ENCODE measurements at places on chromosomes 12 and 14.

- no peak for DNase-seq
These were observed 18.7 kb downstream of the SETD1B start for GRCh38 chr12:121822393-121823100.

- no peak for DNase-seq
These were observed at the start of gene GNB3 for GRCh38 chr12:6840761-6841515. TSS of gene GNB3 (plus strand) at chr12:6840925. CDS start at chr12:6841288, 363 bp downstream.

DNA sequence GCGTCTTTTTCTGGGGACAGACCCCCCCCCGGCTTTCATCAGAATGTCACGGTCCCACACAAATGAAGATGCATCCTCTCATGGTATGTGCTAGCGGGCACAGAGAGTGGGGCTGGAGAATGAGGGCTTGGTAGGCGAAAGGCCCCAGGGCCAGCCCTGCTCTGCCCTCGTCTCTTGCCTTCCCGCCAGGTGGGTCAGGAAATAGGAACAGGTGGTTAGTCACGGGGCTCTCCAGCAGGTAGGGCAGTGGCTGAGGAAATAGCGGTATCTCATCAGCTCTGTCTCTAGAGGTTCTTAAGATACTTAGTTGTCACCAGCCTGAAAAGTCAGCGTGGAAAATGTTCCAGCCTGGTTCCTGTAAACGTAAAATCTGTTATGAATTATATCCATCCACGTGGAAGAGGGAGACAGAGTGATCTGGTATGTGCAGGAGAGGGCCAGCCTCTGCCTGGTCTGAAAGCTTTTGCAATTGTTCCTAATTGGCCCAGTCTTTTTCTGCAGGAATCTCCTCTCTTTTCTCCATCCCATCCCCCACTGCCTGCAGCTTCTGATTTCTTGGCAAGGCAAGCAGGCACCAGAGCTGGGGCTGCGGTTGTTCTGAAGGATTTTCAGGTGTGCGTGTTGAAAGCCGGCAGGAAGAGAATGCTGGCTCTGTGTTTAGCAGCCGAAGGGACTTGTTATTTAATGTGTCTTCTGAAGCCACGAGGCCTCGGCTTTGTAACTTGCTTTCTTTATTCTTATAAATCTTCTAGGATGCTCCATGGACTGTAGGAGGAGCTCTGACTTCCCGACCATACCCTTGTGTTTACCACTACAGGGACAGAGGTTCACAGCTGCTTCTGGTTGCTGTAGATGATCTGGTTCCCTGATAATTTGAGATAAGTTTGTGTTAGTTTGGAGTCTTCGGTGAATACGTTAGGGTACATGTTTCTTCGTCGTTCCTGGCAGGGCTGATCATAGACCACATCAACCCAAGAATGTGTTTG, 131.1 kb downstream of the CACNA1C start:
- DNase-seq = peak; percentile 83

DNA sequence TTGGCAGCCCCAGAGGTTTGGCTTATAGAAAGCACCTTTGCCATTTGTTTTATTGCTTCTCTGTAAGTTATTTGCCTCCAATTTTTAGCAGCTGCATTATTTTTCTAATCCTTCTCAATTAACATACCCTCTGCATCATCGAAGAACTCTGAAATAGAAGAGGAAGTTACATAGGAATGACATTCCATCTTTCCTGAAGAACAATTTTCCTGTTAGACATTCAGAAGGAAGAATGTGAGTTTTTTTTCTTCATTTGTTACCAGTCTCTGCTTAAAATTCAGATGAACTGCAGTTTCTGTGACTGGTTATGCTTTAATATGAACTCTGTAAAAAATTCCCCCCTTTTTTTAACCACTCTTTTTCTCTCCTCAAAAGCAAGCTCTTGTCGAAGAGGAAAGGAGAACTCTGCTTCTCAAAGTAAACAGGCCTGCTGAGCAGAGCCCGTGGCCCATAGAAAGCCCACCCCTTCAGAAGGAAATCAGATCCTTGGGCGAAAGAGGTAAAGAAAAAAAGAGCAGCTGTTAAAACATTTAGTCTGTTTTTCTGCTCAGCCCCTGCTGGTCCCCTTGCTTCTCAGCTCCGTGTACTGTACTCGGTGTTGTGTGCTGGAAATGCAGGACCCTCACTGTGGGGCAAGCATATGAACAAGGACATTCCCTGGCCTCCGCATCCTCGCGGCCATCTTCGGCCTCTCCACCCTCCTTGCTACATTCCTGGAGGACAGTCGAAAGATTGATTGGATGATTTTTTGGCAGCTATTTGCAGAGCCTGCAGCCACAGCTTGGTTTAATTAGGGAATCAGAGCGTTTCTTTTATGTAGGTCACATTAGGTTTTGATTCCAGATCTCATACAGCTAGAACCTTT, 164.4 kb upstream of the LRIG3 start:
- peak; percentile 94 for DNase-seq

- DNase-seq = no peak
These were observed 1.4 kb upstream of the CLMN start for GRCh38 chr14:95320955-95321600.

- DNase-seq = peak; percentile 31
These were observed 411.6 kb downstream of the RAD51B start for GRCh38 chr14:68230950-68231717.

DNA sequence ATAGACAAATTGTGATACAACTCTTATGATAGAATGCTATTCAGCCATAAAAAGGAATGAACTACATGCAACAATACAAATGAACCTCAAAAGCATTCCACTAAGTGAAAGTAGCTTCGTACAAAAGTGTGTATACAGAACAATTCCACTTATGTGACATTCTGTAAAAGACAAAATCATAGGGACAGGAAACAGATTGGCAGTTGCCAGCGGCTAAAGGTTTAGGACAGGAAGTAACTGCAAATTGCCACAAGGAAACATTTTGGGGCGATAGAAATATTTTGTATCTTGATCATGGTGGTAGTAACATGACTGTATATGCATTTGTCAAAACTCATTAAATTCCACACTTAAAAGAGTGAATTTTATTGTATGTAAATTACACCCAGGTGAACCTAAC, 113.4 kb downstream of the CAPZA3 start:
- no peak for DNase-seq

- no peak for DNase-seq
These were observed 269.0 kb upstream of the G2E3 start for GRCh38 chr14:30290001-30290400.

GRCh38 chr14:39015360-39015961, 87.6 kb downstream of the SEC23A start:
- DNase-seq = peak; percentile 13

GRCh38 chr12:111434680-111435338, 29.1 kb downstream of the SH2B3 start:
- DNase-seq = no peak

GRCh38 chr12:29025937-29026336, 123.1 kb upstream of the FAR2 start:
- no peak for DNase-seq

DNA sequence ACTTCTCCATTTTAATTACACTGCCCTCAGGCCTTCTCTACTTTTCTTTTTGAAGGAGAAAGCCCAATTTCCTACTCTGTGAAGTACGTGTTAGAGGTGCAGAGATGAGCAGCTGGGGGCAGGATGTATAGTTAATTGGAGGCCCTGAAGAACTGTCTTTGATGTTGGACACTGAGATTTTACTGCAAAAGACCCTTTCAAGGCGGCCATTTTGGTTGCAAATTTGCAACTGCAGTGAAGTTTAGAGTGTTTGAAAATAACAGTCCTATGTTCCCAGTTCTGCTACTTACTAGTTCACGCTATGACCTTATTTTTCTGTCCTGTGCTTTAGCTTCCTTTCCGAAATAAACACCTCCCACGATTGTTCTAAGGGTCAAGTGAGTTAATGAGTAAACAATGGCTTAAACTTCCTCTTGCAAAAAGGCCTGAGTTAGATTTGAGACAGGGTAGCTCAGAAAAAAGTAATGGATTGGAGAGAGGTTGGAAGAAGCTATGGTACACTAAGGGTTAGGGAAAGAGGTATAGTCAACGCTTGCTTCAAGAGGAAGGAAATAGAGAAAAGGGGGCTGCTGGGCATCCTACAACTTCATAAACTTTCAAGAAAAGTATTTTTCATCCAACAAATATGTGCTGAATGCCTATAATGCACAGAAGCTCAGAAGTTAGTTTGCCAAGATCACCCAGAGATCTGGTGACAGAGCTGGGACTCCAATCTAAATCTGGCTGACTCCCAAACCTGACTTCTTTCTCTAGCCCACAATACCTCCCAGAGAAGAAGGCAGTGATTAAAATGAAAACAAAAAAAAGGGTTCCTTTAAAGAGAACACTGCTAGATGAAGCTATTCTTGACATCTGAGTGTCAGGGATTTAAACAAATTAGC, 26.4 kb upstream of the DICER1 start:
- DNase-seq = peak; percentile 5

- DNase-seq = no peak
These were observed 13.9 kb upstream of the DNAH10 start for GRCh38 chr12:123748161-123748560.

DNA sequence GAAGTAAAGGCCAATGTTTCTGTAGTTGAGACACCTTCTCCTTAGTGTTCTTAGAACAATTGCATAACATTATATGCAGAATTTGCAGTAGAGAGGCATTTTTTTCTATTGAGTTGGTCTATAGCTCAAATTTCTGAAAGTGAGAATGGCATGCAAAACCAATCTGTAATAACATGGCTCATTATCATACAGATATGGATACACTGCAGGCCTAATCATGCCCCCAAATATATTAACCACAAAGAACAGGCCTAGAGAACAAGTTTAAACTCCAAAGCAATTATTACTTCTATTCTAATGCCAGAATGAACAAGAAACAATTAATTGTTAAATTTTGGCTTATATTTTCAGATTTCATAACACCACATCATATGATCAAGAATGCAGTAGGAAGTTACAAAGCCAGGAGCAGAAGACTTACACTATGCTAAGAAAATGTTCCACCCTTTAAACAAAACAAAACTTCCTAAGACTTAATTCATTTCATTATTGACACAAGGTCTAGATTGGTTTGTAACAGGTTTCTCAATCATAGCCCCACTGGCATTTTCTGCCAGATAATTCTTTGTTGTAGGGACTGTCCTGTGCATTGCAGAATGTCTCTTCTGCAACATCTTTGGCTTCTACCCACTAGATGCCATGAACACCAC, 26.9 kb downstream of the TMTC1 start:
- DNase-seq = no peak

- DNase-seq = no peak
These were observed 7.3 kb upstream of the BATF start for GRCh38 chr14:75514673-75515628.

DNA sequence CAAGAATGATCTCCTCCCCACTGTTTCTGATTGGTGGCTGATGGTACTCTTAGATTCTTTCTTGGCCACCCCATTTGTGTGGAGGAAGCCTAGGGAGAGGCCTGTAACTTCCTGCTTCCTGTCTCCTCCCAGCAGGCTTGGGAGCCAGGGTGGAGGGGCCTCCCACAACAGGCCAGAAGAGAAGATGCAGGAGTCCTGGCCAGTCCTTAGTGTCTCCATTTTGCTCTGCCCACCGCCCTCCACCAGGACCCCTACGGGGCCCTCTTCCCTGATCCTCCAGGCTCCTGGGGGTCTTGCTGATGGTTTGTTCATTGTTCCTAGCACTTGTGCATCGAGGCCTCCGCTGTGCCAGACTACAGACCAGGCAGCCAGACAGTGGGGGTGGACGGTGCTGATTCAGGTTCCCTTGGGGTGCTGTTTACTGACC, 6.8 kb downstream of the TSPAN9 start:
- DNase-seq = no peak

DNA sequence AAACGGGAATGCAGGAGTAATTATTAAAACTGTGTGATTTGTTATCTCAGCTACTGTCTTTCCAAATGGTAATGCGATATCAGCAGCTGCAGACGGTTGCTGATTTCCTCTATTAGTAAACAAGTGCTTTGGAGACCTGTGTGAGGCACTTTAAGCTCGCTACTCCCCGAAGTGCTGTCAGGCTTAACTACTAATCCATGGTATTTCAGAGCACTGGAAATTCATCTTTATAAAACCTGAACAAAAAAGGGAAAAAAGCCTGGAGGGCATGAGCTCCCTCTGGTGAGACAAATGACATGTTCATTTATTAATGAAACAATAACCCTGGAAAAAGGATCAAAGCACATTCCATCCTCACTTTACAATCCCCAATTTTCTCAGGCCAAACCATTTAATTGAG, 143.6 kb upstream of the OTX2 start:
- DNase-seq = no peak

GRCh38 chr14:81275305-81276072, 54.7 kb upstream of the GTF2A1 start:
- DNase-seq = no peak

GRCh38 chr14:46091819-46092218, 559.8 kb downstream of the RPL10L start:
- no peak for DNase-seq

DNA sequence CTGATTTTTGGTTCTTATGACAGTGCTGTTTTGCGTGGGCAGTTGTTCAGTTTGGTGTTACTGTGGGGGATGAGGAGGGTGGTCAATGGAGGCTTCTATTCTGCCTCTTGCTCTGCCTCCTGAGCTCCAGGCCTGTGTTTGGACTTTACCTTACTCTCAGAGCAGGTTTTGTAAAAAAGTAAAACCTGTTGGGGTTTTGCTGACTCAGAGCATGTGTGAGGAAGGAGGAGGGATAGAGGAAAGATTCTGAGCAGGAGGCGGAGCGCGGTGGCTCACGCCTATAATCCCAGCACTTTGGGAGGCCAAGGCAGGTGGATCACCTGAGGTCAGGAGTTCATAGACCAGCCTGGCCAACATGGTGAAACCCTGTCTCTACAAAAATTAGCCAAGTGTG, 6.7 kb downstream of the A2ML1 start:
- DNase-seq = no peak

DNA sequence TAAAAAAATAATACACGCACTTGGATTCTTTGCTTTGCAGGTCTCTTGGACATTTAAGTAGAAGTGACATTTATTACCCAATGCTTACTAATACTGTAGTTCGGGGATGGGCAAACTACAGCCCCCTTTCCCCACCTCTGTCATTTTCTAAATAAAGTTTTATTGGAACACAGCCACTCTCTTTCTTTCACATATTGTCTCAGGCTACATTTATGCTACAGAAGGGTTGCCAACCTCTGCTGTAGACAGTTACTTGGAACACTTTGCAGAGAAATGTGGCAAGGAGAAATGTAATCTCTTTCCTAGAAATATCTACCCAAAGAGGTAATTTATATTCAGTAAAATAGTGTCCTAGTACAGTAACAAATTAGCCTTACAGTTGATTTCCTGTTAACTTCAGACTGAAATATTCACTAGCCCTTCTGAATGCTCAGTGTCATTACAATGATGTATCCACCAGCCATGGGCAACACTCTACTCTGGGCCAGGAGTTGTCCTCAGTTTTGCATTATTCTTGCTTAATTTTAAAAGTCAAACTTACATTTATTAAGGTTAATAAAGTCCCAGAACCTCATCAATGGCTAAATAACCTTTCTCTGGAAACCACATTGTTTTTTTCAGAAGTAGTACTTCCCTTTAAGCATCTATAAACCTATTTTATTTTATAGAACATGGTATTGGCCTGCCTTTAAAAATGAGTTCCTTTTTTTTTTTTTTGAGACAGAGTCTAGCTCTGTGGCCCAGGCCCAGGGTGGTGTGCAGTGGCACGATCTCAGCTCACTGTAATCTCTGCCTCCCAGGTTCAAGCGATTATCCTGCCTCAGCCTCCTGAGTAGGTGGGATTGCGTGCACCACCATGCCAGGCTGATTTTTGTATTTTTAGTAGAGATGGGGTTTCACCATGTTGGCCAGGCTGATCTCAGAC, 269.6 kb upstream of the AMIGO2 start:
- no peak for DNase-seq
